Activated T-cell treated with anti-CD3 and anti-CD28 coated beads for 1 hour (primary cell): ENCODE measurements at places on chromosomes 6 and 20.

- no peak for DNase-seq
Observed at GRCh38 chr20:17626217-17627007, 55.6 kb downstream of the RRBP1 start.

- no peak for DNase-seq
Observed at GRCh38 chr20:1930165-1930564, 35.0 kb downstream of the SIRPA start.

- DNase-seq: no peak
Observed at GRCh38 chr6:129966125-129966524, 52.3 kb upstream of the L3MBTL3 start.

DNA sequence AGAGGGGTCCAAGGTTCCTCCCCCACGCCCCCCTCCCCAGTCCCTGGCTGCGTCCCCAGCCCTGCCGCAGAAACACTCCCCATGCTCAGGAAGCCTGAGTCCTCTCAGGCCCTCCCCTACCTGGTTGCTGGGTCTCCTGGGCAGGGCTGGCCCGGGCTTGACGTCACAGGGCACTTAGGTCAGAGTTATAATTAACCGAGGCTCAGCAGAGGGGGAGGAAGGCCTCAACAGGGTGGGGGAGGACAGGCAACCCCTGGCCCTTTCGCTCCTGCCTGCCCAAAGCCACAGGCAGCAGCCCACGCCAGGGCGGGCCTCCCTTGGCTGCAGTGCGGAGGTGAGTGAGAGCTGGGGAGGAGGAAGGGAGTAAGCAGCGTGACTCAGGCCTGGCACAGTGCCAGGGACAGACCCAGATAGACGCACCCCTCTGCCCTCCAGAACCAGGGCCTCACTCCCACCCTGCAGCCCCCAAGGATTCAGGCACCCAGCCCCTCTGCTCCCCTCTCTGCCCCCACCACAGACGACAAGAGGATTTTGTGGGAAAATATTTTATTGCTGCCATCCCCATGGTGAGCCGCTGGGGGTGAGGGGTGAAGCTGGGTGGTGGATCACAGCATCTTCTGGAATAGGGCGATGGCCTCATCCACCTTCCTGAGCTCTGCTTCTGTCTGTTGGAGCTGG is at the start of gene VWA7:
Gene VWA7, minus strand, starts transcription at position 340 of the 678 bp plus-strand sequence. CDS start 549 bp downstream, outside the sequence.
- DNase-seq: peak; percentile 53

DNA sequence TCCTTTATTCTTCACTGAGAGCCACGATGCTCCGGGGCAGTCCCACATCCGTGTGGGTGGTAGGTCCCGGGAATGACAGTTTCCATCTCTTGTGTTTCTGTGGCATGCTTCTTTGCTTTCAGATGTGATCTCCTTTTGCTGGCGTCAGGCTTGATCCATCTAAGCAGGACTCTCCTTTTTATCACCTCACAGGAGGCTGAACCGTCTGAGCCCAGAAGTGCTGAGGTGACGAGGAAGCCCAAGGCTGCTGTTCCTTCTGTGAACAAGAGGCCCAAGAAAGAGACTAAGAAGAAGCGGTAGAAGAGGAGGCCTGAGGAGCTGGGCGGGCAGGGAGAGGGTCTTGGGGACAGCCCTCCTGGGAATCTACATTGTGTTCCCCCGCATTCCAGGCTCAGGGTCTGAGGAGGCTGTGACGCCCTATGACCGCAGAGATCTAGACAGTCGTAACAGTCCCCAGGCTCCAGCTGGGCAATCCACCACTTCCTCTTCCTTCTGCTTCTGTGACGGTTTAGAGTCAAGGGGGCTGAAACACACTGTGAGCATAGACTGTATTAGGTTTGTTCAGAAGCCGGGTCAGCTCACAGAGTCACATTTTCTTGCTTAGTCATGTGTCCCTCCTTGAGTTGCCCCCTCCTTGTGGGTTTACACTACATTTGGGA is 26.8 kb downstream of the MANBAL start:
- DNase-seq: no peak

DNA sequence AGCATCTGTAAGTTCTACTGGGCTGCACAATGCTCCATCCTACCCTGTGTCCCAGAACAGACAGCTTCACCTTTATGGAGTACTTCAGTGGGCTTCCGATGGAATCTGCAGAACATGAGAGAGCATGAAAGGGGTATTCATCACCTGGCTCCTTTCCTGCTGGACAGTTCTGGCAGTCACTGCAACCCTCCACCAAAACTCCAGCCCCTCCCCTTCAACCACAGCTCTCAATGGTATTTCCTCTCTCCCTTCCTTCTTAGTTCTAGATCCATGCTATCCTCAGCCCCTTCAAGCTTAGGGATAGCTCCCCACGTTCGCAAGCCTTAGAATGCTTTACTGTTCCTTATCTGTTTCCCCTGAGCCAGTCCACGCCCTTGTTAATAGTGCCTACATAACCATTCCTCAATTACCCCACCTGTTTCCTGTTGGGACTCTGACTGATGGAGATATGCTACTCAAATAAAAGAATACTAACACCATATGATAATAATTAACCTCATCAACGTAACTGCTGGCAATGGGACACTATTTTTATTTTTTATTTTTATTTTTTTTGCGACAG is 26.8 kb downstream of the TRAM2 start:
- DNase-seq: no peak

- peak; percentile 51 for DNase-seq
Observed at GRCh38 chr6:1381481-1382330, 7.7 kb upstream of the FOXF2 start.

DNA sequence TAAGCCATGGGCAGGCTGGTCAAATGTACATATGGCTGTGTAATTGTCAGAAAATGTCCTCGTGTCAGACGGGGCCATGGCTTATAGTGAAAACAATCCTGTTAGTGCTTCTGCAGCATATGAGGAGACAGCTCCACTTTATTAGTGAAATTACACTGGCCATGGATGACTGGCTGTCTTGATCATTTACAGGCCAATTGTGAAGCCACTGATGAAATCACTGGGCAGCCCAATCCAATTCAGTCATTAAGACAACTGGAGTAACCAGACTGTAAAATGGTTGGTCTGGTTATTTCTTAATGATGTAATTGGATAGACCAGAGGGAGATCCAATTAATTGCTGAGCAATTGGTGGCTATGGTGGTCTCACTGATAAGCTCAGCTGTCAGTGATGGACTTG is 749.5 kb downstream of the KIF16B start:
- no peak for DNase-seq

DNA sequence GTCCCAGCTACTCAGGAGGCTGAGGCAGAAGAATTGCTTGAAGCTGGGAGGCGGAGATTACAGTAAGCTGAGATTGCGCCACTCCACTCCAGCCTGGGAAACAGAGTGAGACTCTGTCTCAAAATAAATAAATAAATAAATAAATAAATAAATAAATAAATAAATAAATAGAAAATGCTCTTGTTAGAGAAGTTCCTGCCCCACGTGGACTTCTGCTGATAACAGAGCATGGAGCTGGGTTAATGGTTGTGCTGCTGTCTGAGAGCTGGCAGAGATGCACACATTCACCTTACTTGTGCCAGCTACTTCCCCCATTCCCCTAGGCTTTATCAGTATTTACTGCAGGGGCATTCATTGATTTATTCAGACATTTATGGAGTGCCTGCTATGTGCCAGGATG is 155.2 kb upstream of the KCNG1 start:
- no peak for DNase-seq

DNA sequence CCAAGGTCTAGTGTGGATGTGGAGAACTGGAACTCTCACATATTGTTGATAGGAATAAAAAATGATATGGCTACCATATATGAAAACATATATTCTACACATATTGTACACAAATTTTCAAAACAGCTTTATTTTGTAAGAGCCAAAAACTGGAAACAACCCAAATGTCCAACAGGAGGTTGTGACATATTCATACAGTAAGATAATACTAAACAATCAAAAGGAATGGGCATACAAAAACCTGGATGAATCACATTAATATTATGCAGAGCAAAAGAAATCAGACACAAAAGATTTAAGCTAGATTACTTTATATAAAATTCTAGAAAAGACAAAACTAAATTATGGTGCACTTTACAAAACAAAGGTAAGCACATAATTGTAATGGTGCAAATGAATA is 223.9 kb downstream of the SIM1 start:
- no peak for DNase-seq

GRCh38 chr20:58888521-58889333 is 36.2 kb downstream of the GNAS start:
- DNase-seq: peak; percentile 68

GRCh38 chr6:134162932-134163331 is 110.5 kb upstream of the SLC2A12 start:
- no peak for DNase-seq

DNA sequence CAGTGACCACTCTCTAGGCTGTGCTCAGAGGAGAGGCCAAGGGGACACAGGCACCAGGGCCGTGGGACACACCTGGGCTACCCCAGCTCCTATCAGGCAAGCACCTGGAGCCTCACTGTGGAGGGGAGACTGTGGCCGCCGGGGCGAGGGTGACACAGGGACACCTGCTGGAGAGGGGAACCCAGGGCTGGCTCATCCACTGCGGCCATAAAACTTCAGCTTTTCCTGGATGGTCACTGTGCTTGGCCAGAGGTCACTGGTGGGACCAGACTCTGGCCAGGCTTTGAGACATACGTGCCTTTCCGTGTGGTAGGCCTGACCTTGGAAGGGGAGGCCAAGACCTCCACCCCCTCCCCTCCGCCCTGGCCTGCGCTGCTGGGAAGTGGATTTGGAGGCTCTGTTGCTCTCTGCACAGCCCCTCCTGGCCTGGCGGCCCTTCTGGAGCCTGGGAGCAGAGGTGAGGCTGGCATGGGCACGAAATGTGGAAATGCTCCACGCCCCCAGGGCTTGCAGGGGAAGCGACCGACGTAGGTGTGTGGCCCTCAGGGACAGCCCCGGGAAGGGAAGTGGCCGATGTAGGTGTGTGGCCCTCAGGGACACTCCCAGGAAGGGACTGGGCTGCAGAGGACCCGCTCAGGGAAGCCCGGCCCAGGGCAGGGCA is 42.9 kb upstream of the BHLHE23 start:
- DNase-seq: no peak

- DNase-seq: no peak
Observed at GRCh38 chr6:135888818-135889217, 37.3 kb downstream of the PDE7B start.

DNA sequence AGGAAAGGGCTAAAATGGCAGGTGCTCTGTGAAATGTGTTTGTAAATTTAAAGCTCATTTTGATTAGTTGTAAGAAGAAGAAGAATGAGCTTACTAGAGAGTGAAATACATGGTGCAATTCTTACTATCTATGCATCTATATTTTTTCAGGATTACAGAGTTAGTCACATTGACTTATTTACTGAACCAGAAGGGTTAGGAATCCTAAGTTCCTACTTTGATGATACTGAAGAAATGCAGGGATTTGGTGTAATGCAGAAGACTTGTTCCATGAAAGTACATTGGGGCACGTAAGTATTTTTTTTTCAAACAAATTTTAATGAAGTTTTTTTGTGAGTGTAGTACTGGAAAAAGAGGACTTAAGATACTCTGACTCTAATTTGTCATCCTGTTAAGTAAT is 99.3 kb downstream of the RTN4IP1 start:
- DNase-seq: no peak

- no peak for DNase-seq
Observed at GRCh38 chr6:95790787-95791186, 213.5 kb downstream of the MANEA start.

GRCh38 chr6:87152526-87152955 is 2.8 kb upstream of the ZNF292 start:
- DNase-seq: no peak

DNA sequence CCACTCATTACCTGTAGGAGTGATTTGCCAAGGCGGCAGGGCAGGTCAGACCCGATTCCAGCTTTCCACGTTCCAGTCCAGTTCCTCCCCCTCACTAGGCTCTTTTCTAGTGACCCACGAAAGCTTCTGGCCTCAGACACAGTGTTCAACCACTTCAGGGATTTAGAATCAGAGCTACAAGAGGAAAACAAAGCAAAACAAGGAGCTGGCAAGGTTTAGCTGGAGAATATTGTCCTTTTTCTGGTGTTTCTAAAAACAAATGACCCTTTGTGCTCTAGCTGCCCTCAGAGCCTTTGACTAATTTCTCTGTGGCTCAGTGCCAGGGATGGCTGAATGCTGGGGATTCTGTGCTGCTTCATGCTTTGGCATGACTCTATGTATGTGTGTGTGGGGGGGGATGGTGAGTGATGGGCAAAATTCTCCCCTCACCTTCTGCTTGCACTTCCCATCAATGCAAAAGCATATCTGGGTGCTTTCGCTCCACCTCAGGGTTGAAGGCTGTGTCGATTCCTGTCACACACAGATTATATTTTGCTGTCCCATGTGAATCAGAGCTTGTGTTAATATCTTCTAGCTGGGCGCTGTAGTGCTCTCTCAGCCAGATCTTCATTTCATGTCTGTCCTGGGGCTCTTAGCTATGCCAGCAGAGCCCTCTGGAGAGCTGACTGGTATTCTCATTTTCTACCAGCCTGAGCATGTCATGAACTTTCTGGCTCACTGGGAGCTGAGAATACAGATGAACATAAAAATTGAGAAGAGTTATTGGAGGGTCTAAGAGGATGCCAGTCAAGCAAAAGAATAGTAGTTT is 19.3 kb upstream of the NEDD9 start:
- no peak for DNase-seq
